ENCODE measurements at places on chromosomes 1 and 21.

- DNase-seq: no peak
These were observed 6.2 kb upstream of the KCNA10 start for GRCh38 chr1:110525249-110525595.

GRCh38 chr1:85022700-85023099 lies 25.6 kb downstream of the MCOLN3 start:
- no peak for DNase-seq

DNA sequence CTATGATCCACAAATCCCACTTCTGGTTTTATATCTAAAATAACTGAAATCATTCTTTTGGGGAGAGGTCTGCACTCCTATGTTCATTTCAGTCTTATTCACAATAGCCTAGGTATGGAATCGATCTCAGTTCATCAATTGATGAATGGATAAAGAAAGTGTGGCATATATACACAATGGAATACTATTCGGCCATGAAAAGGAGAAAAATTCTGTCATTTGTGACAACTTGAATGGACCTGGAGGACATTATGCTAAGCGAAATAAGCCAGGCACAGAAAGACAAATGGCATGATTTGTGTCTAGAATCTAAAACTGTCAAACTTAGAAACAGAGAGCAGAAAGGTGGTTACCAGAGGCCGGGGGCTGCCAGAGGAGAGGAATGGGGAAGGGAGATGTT lies 5.4 kb upstream of the KRTAP10-8 start:
- DNase-seq: no peak

DNA sequence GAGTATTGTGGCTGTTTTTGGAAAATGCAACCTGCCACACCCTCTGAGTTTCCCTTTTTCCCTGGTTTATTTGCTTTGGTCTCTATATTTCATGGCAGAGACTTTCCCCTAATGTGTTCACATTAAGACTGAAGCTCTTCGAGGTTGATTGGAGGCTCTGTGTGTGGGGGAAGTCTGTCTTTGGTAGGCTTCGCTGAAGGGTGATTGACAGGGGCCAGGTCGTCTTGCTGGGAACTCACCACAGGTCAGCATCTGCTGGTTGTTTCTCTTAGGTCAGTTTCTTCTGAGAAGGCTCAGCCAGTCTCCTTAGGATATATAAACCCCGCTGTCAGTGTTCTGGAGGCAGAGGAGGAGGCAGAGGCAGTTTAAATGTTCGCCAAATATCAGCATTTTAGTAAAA lies 249.4 kb downstream of the RPS6KC1 start:
- no peak for DNase-seq

DNA sequence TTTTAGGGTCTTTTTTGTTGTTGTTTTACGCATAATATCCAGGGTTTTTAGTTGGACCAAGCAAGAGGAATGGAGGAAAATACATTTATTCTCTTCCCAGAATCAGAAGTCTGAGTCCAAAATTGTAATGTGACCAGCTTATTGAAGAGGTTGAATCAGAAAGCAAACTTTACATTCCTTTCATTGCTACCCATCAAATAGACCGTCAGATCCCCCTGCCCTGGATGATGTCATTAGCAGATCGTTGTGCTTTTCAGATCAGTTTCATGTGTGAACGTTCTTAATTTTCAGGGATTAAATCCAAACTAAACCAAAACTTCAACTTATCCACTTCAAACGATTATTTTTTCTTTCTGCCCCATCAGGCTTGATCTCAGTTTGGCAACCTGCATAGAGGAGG lies 85.7 kb upstream of the NGF start:
- no peak for DNase-seq

DNA sequence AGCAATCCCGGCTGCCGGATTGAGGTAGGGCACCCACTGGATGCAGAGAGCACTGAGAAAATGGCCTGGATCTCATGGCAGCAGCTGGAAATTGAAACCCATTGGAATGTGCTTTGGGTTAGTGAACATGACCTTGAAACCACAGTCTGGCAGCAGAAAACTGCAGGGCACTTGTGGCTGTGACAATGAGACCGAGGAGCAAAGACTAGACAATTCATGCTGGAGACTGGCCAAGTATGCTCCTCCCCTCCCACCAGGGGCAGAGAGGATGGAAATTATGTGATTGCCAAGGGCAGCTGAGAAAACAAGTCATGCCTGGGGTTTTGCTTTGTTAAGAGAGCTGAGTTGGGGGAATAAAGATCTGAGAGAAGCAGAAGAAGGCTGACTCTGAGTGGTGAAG lies 60.7 kb downstream of the ZNF697 start:
- DNase-seq: no peak

DNA sequence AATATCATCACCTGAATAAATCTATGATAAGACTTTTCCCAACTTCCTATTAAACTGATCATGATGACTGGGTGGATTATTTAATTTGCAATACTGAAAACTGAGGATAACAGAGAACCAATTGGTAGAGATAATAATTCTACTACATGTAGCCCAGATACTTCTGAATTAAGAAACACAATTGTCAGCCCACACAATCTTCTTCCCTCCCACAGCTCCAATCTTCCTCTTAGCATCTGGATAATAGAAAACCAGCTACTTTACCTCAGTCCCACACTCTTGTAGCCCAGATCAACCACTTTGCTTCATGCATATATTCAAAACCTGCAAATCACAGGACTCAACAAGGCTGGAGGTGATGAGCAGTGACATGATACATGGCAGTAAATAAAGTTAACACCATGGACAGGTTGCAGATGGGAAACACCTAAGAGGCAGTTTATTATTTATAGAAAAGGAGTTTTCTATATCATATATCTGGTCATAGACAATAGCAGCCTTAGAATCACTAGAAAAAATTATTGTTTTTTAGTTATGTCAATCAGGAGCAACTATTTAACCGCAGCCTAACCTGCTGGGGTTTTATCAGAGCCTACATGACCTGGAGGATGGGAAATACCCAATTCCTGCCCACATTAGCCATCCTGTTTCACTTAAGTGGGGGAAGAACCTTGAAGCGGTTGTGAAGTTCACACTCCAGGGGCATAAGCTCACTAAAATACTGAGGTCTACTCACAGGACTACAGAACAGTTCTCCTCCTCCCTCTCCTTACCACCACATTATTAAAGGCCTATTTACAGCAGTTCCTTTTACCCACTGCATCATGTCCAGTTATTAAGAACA lies 16.7 kb downstream of the FRRS1 start:
- DNase-seq: no peak

DNA sequence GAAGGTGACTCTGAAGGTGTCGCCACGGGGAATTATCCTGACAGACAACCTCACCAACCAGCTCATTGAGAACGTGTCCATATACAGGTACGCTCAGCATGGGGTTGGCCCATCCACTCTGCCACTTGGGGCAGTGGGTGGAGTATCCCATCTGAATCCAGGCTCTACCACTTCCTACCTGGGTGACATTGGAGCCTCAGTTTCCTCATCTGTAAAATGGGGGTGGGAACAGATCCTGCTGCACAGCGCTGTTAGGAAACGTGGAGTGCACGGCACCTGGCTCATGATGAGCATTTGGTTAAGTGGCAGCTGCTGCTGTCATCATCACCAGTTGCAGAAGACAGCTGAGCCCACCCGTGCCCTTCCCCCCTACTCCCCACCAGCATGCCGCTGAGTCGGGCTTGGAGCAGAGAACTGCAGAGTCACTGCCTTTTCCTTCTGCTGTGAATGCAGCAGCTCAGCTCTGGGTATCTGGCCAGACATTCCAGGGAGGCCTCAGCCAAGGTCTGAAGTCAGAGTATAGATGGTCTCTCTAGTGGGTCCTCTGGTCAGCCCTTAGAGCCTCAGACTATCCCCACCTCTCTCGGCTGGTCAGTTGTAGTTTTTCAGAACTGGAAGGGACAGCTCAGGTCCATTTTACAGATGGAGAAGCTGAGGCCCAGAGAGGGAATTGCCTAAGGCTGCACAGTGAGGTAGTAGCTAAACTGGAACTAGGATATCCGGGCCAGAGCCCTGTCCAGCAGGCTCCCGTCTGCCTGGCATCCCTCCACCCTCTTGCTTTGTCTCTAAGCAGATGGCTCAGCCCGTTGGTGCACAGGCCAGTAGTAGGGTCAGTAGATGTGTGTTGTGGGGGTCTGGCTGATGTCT lies 11.7 kb downstream of the LDLRAP1 start:
- no peak for DNase-seq

GRCh38 chr1:98112626-98113025 lies 191.8 kb upstream of the DPYD start:
- DNase-seq: no peak

DNA sequence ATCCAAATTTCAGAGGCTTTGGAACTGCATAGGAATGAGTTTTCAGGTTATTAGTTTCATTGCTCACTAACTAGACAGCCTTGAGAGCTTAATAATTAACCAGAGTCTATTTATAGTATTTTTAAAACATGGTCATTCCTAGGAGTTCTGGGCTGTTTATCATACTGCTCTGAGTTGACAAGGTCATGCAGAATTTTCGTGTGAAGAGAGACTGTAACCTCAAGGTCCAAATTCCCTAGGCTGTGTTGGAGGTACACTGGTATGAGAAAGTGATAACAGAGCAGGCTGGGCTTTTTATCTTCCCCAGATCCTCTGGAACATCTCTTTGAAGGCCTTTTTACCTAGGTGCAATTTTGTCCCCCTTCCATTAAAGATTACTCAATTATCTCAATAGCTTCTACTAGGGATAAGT lies 736.3 kb downstream of the LTN1 start:
- no peak for DNase-seq

- DNase-seq: peak; percentile 38
These were observed 44.2 kb downstream of the CAPN8 start for GRCh38 chr1:223621312-223621734.

GRCh38 chr21:34970566-34970965 lies 78.5 kb downstream of the RUNX1 start:
- DNase-seq: no peak

GRCh38 chr1:201122321-201122957 lies 4.5 kb downstream of the ASCL5 start:
- DNase-seq: no peak
